HTR-8/SVneo (cell line): ENCODE measurements at places on chromosomes 13 and 19.

GRCh38 chr19:43510713-43511112, 6.2 kb upstream of the PHLDB3 start:
- no peak for DNase-seq

- no peak for DNase-seq
These were observed 68.6 kb downstream of the FOXO1 start for GRCh38 chr13:40597735-40598365.

- DNase-seq: peak; percentile 76
These were observed 28.3 kb downstream of the PEX11G start for GRCh38 chr19:7460562-7460966.

DNA sequence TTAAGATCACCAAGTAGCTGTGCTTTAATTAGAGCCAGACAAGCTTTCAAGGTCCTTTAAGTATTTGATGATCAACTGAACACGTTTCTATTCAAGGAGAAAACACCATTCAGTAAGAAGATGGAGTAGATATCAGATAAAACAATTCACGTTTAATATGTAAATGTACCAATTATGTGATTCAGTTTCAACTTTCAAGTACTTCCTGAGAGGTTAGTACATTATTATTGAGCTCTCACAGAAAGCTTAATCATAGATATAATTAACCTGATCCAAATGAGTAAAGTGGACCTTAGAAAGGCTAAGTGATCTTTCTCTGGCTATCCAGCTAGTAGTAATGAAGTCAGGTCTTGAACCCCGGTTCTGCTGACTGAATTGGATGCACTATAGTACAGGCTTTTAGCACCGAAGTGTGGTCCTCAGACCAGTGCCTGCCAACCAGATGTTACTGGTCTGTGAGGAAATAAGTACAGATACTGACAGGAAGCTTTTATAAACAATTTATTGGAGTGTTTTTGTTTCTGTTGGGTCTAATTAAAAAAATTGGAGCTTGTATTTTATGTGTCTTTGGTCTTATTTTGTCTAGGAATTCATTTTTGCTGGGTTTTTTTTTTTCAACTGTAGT, 10.2 kb downstream of the CLN5 start:
- no peak for DNase-seq

DNA sequence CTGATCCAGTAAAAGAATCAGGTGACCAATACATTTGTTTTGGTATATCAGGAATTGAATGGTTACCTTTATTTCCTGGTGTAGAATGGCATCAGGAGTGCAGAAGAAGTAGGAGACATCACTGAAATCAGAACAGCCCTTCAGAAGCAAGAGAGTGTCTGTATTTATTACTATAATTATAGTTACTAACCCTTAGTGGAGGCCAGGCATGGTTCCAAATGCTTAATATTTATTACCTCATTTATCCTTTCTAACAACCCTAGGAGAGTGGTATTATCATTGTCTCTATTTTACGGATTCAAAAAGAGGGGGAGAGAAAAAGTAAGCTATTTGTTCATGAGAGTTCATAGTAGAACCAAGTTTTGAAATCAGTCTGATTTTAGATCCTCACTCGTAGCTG, 1292.9 kb downstream of the PCDH9 start:
- DNase-seq: no peak

DNA sequence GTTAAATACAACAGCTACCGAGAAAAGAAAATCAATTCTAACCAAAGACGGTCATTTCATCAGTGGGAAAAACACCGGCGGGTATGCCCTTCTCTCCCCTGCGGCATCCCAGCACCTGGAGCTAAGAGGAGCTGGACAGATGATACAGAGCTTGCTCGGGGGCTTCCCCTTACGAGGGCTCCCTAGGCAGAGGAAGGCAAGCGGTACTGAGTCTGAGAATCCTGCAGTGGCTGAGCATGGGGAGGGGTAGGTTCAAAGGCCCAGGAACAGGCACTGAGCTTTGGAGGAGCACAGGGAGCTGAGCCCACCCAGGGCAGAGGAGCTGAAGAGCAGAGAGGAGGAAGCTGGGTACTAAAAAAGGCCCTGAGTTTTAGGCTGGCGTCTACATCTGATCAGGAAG, 12.7 kb downstream of the STK24 start:
- DNase-seq: no peak

DNA sequence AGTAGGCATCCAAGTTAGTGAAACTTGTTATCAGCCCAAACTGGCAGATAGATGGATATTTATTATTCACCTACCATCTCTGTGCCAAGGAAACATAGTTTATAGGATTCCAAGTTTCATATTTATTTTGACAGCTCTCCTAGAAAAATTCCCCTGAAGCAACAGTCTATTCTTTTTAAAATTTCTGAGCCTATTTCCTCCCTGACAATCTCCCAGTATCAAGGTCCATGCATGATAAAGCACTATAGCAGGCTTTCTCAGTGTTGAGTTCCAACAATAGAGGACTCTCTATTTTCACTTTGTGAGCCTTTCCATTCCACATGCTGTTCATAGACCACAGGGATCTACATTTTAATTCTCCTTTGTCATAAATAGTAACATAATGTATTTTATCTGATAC, 312.6 kb downstream of the SLITRK6 start:
- no peak for DNase-seq

DNA sequence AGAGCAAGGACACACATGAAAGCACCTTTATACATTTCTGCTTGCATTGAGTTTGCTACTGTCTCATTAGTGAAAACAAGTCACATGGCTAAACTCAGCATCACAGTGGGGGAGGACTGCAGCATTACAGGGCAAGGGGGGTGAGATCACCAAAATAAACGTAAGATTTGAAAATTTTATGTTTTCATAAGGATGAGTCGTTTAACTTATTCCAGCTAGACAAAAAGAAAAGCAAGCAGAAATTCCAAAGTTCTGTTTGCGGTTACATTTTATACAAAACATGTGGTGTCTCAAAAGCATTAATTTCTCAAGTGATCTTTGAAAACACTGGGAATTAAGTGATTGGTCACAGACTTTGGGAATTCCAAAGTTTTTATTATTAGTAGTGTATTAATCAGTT, 261.4 kb upstream of the RXFP2 start:
- DNase-seq: no peak
